ENCODE measurements at places on chromosomes 4 and X. TPM values are rescaled to one million over a fixed set of nuclear protein-coding genes. Genes with fewer than 3 reads are reported as not detected.

FAM90A26 gene
- not detected for total RNA-seq

SPIN2A gene
- total RNA-seq: 0.23 TPM

OCRL gene
- total RNA-seq: 37.0 TPM

CCDC160 gene
- 0.30 TPM for total RNA-seq

SPINK2 gene
- total RNA-seq: not detected

PAGE2B gene
- not detected for total RNA-seq

F8A2 gene
- total RNA-seq: not detected

TEX13B gene
- total RNA-seq: not detected

SOD3 gene
- 16.9 TPM for total RNA-seq

HSFX2 gene
- total RNA-seq: not detected

HMGN5 gene
- total RNA-seq: 1.2 TPM

OPRPN gene
- not detected for total RNA-seq

DRP2 gene
- 2.6 TPM for total RNA-seq

GLOD5 gene
- total RNA-seq: not detected

NR3C2 gene
- 1.8 TPM for total RNA-seq

ATOH1 gene
- total RNA-seq: not detected

PCDH18 gene
- total RNA-seq: 30.0 TPM

HSFX3 gene
- total RNA-seq: not detected

EFHC2 gene
- total RNA-seq: 0.23 TPM

NSG1 gene
- 1.2 TPM for total RNA-seq

All from smooth muscle cell of the umbilical artery (primary cell).